Glomerular endothelial cell (primary cell): ENCODE measurements at places on chromosomes 7 and 10. TPM values are rescaled to one million over a fixed set of nuclear protein-coding genes. Genes with fewer than 3 reads are reported as not detected.

DNA sequence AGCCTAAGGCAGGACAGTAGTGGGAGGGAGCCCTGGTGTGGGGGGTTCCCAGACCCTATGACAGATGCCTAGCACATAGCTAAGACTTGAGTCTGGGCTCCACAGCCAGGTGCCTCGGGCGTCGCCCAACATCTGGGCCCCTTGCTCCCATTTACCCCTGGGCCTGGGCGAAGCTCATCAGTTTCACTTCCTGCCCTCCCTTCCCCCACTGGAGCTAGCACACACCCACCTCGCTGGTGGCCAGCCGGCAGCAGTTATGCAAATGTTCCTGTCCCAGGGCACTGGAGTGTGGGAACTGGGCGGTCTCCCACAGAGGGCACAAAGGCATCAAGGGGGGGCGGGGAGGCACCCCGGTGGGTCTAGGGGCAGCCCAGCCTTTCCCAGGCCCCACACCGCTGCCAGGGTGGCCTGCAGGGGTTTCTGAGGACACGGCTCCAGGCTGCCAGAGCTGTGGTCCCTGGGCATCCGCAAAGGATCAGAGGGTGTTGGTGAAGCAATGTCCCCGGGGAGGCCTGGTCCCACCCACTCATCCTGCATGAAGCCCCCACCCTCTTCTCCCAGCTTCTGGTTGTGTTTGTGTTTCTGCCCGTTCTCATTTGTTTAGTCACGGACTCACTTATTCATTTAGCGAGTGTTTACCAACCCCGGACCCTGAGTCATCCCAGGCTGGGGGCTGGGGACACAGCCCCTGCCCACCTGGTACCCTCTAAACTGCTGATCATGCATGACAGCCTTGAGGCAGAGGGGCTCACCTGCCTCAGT is 20.4 kb downstream of the SH2B2 start:
- no peak for DNase-seq

DNA sequence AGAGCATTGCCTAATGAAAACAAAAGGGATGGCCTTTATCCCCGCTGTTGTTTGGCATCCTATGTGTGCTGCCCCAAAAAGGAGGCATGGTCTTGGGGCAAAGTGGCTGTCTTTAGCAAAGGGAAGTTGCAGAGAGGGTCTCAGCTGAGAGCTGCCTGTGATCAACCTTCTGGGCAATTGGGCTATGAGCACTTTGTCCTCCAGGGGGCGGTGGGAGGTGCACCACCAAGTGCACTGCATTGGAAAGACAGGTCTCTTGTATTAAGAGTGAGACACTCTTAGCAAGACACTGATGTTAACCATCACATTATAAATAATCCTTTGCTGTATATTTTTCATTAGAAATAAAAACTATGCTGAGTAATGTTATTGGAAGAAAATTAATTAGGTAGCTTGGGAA is 314.8 kb downstream of the POM121L12 start:
- DNase-seq = no peak

Gene C10orf62
- total RNA-seq = not detected in 2 replicates

DNA sequence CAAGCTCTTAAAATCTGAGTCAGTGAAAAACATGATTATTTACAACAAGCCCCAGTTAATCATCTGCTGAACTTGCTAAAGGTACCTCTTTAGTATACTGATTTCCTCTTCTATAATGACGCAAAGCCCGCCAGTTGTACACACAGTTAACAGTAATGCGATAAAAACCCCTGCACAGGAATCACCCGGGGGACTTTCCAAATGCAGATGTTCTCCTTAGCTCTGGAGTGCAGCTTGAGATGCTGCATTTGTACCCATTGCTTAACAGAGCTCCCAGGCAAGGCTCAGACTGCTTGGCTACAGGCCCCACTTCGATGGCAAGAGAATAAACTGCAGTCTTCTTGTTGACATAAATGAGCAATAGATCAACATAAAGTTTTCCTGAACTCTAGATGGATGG is 279.6 kb upstream of the HGF start:
- DNase-seq = no peak

GRCh38 chr10:98149858-98150257 is 15.4 kb downstream of the R3HCC1L start:
- DNase-seq = no peak
